Sigmoid colon (tissue), 7 donors: ENCODE measurements at places on chromosomes 4 and X. TPM values are rescaled to one million over a fixed set of nuclear protein-coding genes. Genes with fewer than 3 reads are reported as not detected.

- H3K4me3 ChIP-seq = no peak overlapping the region
- DNase-seq = no peak
- H3K4me1 ChIP-seq = no peaks in the 10 kb centered on the region
- H3K36me3 ChIP-seq = no peaks in the 10 kb centered on the region
Observed at GRCh38 chrX:46251755-46252154, 293.5 kb downstream of the ZNF674 start.

GRCh38 chr4:71828470-71828869, 44.6 kb upstream of the GC start:
- no peaks in the 10 kb centered on the region for H3K36me3 ChIP-seq
- DNase-seq = no peak
- no peaks in the 10 kb centered on the region for H3K27me3 ChIP-seq
- H3K4me3 ChIP-seq = no peak overlapping the region
- no peak overlapping the region for H3K27ac ChIP-seq
- H3K4me1 ChIP-seq = no peaks in the 10 kb centered on the region

DNA sequence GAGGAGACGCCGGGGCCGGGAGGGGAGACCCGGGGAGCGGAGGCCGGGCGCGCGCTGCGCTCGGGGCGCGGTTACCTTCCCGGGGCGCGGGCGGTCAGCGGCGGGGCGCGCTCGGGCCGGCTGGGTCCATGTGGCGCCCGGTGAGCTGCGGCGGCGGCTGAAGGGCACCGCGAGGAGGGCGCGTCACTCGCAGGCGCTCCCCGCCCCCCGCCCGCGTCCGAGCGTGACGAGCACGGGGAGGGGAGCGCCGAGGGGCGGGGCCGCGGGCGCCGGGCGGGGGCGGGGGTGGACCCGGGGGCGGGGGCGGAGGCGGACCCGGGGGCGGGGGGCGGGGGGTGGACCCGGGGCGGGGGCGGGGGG, at the start of gene CPLX1:
TSS of gene CPLX1 (minus strand) at position 159 of the 360 bp plus-strand sequence. CDS start 1,607 bp downstream, outside the sequence.
- H3K27ac ChIP-seq = no peak within 1 kb of the TSS
- peaks cover 95% of the 10 kb centered on the region for H3K27me3 ChIP-seq
- peak within 1 kb of the TSS; percentile 45 for H3K4me3 ChIP-seq
- H3K4me1 ChIP-seq = no peaks in the 10 kb centered on the region
- H3K36me3 ChIP-seq = no peaks in the 10 kb centered on the region

- no peak overlapping the region for H3K27ac ChIP-seq
- no peak overlapping the region for H3K4me3 ChIP-seq
- H3K36me3 ChIP-seq = no peaks in the 10 kb centered on the region
- DNase-seq = no peak
Observed at GRCh38 chr4:113776679-113777078, 15.1 kb upstream of the CAMK2D start.

The P2RY4 gene
- total RNA-seq = not detected

The CXCL9 gene
- total RNA-seq = not detected

The ZNF157 gene
- total RNA-seq = 0.49 TPM

The HSFX2 gene
- total RNA-seq = not detected
